ENCODE measurements at places on chromosomes 12 and 14. TPM values are rescaled to one million over a fixed set of nuclear protein-coding genes. Genes with fewer than 3 reads are reported as not detected.

ANO4 gene
- total RNA-seq = not detected

GRCh38 chr12:15698377-15698871, 90.8 kb downstream of the EPS8 start:
- DNase-seq = no peak

AJUBA gene
- 74.9 TPM for total RNA-seq

ASCL1 gene
- total RNA-seq = not detected

SSTR1 gene
- under 0.01 TPM for total RNA-seq
